Small intestine (tissue), 16 donors: ENCODE measurements at places on chromosomes 7 and 10.
A peak's percentile ranks its signal among the peaks of the same experiment; 100 is the strongest.

DNA sequence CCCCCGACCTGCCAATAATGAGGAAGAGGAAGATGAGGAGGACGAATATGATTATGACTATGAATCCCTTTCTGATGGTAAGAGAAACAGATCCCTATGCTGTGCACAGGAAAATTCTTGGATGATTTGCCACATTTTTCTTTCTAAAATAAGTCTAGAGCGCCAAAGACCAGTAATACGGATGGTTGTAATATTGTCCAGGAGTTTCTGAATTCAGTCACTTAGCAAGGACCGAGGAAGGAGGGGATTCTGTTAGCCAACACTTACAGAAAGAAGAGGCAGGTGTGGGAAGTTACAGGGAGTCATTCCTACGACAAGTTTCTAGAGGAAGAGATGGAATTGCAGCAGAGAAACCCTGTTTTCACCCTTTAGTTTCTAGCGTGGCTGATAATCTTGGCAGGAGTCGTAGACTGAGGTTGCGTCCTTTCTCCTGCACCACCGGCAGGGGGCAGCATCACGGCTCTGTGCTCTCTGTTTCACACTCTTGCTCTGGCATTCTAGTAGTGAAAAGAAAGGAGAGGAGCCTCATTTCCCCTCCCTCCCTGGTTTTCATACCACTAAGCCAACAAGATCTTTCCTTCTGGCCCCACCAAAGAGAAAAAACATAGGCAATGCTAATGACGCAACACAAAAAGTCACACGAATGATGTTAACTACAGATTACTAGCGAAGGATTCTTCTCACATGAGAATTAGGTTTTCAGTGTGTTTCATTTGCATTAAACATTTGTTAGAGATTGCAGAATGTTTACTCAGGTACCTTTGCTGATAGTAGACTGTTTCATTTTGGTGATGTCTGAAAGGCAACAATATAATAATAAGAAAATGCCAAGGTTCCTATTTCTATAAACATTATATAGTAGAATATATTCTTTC is 82.7 kb downstream of the NOC3L start:
- peak; percentile 45 for DNase-seq

DNA sequence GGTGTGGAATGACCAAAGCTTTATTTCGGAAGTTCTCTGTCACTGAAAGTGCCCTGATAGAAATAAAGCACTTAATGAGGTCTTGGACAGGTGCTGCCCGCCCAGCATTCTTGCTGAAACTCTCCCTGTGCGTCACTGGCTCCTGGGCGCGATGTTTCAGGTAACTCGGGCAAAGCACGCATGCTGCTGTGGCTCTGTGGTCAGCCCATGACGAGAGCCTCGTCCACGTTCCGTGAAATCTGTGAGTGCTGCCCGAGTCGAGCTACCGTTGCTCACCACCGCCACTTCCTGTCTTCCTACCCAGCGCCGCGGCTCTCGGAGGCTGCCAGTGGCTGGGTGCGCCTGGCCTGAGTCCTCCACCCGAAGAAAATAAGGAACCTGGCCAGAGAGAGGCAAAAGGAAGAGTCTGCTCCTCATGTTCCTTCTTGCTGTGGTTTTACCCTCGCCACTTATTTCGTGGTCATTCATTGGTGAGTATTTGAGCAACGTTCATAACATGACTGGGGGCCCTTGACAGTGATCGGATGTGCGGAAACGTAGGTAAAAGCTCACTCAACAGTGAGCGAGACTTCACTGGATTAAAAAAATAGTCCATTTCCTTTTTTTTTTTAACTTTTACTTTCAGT is 95.5 kb downstream of the MAP3K8 start:
- peak; percentile 13 for DNase-seq

- no peak for DNase-seq
Measured at GRCh38 chr7:108659261-108659660, 89.6 kb downstream of the DNAJB9 start.

GRCh38 chr10:109819807-109820206 is 103.5 kb downstream of the XPNPEP1 start:
- DNase-seq, result no peak

- no peak for DNase-seq
Measured at GRCh38 chr7:122791959-122792545, 89.3 kb upstream of the RNF148 start.

DNA sequence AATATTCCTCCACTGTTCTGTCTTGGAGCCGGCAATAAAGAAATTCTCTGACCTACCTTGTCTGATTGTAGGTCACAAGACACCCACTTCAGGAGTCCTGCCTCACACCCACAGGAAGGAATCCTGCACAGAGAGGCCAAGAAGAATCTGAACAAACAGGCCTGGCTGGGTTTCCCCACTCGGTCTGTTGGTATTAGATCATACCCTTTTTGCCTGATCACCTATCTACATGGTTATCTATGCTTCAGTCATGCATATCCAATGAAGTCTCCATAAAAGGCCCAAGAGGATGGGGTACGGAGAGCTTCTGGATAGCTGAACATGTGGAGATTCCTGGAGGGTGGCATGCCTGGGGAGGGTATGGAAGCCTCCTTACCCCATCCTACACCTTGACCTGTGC is 12.3 kb downstream of the OGDH start:
- peak; percentile 71 for DNase-seq

DNA sequence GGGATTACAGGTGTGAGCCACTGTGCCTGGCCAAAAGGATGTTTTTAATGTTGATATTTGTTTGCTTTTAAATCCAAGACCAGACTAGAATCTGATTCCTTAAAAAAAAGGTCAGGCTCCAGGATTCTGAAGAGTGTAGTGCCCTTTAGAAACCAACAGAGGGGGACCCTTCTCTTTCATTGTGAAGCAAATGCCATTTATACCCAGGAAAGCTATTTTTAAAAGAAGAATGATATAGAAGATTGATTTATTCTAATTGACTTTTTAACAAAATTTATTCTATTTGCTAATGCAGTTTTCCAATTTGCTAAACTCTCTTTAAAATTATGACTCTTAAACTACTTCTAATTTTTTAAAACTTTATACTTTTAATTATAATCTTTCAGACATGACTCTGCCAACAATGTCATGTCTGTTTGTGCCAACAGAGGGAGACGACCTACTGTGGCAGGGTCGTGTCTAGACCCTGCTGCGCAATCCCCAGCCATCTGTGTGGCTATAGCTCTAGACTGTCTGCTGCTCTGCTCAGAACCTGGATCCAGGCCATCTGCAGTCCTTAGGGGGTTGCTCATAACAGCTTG is 201.0 kb upstream of the IMMP2L start:
- DNase-seq, result peak; percentile 51

DNA sequence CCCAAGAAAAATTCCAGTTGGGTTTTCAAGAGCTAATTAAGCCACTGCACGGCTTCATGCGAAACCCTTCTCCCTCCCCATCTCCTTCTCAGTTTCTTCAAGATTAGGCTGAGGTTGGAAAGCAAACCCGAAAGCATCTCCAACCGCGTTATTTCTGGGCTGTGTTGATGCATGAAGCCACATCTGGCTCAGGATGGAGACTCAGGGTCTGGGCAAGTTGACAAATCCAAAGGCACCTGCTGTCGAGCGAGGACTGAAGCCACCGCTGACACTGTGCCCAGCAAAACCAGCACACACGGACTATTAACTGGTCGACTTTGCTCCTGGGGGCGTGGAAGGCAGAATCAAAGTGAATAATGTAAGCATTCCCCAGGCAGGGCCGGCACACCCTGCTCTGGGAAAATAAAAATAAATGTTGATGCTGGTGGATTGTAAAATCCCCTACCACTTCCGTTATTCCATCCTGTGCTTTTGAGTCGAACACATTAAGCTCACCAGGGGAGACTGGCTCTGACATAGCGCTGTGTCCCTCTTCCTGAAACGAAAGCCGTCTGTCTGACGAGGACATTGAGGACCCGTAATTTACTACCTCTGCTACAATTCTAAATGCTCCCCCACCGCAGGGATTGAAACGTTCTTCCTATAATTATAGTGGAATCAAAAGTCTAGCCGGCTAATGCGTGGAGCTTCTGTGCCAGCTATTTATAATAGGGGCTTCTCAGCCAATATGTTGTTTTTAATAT is 269.8 kb downstream of the ADARB2 start:
- DNase-seq, result no peak

GRCh38 chr10:67976292-67977245 is 92.1 kb downstream of the SIRT1 start:
- peak; percentile 1 for DNase-seq

DNA sequence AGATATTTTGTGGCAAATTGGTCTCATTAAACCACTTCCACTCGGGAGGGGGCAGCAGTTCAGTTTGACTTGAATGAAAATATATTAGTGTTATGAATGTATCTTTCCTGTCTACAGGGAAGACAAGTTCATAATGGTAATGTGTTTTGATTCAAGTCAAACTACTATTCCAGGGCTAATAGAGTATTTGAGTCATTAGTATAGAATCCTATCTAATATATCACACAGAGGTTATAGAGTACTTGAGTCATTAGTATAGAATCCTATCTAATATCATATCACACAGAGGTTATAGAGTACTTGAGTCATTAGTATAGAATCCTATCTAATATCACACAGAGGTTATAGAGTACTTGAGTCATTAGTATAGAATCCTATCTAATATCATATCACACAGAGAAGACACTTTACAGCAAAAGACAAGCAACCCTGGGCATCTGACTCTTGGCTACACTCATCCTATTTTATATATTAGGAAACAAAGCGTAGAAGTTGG is 199.7 kb upstream of the MAGI2 start:
- DNase-seq, result no peak

GRCh38 chr7:140384894-140385545 is 13.3 kb downstream of the SLC37A3 start:
- DNase-seq, result no peak

- DNase-seq, result peak; percentile 32
Measured at GRCh38 chr7:158549616-158550393, 37.8 kb downstream of the PTPRN2 start.

- no peak for DNase-seq
Measured at GRCh38 chr10:78981970-78982281, 86.8 kb upstream of the ZMIZ1 start.

DNA sequence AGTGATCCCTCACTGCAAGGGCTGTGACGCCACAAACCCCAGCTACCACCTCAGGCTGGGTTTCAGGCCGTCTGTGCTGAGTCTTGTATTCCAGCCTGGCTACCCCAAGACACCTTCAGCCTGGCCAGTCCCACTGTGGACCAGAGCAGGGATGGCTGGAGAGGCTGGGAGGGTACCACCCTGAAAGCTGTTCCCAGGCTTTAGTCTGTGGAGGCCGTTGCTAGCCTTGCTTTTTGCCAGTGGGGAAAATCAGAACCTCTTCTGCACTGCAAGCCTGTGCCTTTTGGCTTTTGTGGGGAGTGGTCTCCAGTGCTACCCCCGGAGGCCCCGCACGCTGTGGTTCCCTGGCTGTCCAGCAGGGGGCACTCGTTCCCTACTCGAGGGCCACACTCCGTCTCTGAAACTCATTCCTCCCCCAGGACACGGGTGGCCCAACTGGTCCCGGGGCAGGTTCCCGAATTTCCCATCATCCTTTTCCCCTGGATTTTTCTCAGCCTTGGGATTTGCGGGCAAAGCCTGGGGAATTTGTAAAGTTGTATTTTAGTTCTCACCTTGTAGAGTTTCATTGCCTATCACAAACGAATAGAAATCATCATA is 128.4 kb upstream of the BTBD16 start:
- no peak for DNase-seq

- no peak for DNase-seq
Measured at GRCh38 chr7:112882991-112883390, 92.8 kb upstream of the TMEM168 start.

DNA sequence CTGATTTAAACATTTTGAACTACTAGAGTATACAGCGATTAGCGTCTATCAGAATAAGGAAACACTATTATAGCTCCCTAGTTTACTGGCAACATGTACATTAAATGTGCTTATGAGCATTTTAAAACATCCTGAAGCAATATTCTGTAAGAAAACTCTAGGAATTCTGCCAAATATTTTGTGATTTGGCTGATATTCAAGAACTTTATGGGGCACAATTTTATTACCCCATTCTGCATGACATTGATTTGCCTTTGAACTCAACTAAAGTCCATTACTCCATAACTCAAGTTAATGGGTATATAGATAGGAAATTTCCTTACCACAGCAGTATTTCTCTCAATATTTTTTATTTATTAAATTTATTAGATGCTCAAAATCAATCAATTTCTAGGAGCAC is 369.9 kb upstream of the KCND2 start:
- no peak for DNase-seq

DNA sequence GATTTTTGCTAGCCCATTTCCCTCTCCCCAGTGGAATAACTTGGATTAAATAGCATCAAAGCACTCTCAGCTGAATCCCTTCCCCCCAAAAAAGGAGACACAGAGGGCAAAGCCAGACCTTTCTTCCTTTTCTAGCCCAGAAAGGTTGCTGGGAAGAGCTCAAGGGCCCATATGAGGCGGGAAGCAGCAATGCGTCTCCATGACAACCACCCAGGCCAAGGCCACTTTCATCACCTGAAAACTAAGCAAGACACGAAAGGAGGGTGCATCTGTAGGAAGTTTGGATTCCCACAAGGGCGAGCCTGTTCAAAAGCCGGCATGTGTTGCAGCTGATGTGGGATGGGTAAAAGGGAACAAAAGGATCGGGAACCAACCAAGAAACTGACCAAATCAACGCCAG is 229.1 kb downstream of the PLXNA4 start:
- DNase-seq, result no peak
